ENCODE measurements at places on chromosomes 7 and 10. TPM values are rescaled to one million over a fixed set of nuclear protein-coding genes. Genes with fewer than 3 reads are reported as not detected.

DNA sequence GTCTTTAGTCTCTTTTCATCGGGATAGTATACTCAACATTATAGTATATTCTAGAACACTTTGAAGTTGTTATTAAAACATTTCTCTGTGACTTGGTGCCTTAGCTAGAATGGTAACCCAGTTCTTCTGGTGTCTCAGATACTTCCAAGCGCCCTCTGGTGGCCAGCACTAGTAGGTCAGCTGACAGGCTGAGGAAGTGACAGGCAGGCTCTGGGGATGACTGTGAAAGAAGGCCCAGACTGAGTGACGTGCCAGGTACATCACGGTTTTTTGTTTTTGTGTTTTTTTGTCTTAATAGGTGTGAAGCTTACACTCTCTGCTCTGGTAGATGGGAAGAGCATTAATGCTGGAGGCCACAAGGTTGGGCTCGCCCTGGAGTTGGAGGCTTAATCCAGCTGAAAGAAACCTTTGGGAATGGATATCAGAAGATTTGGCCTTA is 5.1 kb downstream of the COMTD1 start:
- peak; percentile 65 for DNase-seq

DNA sequence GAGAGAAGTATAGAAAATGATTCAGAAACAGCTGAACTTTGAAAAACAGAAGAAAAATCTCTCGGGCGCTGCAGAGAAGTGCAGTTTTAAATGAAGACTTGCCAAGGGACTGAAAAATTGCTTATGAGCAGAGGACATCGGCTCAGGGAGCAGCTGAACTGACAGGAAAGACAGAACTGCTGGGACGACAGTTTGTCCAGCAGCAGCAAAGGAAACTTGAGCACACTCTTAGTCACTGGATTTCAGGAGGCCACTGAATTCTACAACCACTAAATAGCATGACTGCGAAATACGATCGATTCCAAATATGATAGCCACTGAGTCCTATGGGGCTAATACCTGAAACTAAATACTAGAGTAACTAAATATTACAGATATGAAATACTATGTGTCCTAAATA is 43.0 kb downstream of the LEP start:
- no peak for DNase-seq

DNA sequence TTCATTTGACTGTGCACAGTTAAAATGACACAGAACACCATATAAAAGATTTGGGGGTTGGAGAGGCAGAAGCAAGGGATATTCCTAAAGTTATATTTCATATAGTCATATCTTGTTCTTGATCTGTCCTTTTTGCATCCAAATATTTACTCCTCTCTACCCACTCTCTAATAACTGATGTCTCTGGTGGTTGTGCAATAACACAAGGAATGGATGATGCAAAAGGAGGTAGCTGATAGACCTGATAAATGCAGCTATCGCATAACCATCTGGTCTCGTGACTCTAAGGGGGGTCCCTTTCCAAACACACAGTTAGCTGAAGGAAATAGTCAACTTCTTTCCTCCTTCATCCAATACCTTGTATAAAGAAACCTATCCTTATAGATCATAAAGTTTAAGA is 123.1 kb downstream of the POLR1F start:
- DNase-seq: no peak

DNA sequence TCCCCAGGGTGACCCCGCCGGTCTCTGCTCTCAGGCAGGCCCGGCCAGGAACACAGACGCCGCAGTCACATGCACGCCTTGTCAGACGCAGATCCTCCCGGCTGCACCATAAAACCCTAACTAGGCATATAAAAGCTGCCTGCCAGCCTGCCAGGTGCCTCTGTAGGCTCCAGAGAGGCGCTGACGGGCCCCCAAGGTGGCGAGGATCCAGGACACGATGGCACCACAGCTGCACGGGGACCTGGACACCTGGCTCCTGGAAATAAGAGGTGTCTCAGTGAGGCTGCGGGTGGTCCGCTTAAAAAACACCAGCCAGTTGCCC is 21.9 kb upstream of the GDF10 start:
- DNase-seq: no peak

Gene PCDH15
- not detected for polyA plus RNA-seq

Gene PAPOLB
- polyA plus RNA-seq: not detected

Gene CARD11
- 1.2 TPM for polyA plus RNA-seq

Measured in AG04450 (cell line).